Esophagus mucosa (tissue), 1 donor: ENCODE measurements at places on chromosomes 5 and 9.
A peak's percentile ranks its signal among the peaks of the same experiment; 100 is the strongest.

GRCh38 chr9:37370968-37371563 is 51.4 kb upstream of the GRHPR start:
- peak; percentile 53 for ATAC-seq

GRCh38 chr9:138063033-138063432 is 185.5 kb downstream of the CACNA1B start:
- ATAC-seq, result no peak

- ATAC-seq, result no peak
These were observed 74.5 kb downstream of the WNK2 start for GRCh38 chr9:93258419-93258817.

DNA sequence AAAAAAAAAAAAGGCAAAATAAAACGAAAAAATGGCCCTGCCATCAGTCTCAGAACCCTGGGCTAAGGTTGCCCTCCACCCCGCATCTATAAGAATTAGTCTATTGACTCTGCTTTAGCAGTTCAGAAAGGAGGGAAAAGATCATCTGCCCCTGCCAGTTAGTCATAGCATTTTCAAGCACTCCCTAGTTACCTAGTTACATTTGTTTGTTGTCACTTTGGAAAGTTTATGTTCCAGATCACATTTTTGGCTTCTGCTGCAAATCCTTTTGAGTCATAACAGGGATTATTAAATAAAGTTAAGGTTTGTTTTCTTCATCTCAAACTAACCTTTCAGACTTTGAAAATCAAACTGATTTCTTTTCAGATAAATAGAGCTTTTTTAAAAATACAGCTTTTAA is 52.1 kb downstream of the AQP7 start:
- peak; percentile 73 for ATAC-seq

DNA sequence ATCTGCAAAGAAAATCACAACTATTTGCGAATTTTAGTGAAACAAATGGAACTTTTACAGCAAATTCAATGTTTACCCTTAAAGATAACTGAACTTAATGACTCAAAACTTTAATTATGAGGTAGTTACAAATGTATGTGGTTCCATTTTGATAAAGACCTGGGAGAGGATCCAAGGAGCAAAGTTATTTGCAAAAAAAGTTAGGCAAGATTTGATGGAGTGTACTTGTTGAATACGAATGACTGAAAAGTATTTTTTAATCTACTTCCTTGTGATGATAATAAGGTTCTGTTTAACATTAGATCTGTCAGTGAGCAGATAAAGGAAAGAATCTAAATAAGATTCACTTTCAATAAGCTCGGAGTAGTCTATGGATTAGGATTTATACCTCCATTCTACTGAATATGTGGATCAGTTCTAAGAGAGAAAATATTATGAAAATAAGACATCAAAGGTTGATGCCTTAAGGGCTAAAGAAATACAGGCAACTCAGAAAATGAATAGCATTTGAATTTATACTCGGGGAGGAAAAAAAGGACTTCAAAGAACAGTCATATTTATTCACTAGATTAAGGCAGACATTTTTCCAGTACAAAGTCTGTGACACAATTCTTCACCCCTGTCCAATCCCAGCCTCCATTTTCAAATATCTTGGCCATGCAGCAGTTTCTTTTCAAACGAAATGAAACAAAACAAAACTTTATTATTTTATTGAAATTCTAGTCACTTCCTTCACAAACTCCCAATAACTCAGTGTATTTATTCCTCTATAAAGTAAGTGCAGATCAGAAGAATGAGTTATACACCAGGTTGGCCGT is 199.8 kb downstream of the PDE4D start:
- ATAC-seq, result no peak

DNA sequence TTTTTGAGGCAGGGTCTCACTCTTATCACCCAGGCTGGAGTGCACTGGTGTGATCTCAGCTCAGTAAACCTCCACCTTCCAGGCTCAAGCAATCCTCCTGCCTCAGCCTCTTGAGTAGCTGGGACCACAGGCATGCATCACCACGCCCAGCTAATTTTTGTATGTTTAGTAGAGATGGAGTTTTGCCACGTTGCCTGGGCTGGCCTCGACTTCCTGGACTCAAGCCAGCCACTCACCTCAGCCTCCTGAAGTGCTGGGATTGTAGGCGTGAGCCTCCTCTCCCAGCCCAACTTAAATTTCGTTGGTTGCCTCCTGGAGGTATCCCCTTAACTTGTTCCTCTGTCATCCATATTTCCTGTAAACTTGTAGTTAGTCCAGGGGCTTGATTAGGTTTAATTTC is 47.2 kb downstream of the RAB24 start:
- no peak for ATAC-seq

DNA sequence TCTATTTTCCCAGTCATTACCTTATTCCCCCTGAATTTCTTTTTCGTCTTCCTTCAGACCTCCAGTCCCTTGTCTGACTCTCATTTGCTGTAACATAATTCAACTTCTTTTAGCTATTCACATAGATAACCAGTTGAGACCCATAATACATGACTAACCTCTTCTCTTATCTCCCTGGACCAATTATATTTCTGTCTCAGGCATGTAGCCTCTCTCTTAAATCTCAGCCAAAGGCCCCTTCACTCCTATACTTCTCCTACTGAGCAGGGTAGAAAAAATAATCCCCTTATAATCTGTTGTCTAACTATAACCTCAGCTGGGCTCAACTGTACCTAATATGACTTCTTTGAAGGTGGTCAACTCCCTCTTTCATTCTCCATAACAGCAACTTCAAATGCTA is 20.9 kb downstream of the RANBP6 start:
- no peak for ATAC-seq

DNA sequence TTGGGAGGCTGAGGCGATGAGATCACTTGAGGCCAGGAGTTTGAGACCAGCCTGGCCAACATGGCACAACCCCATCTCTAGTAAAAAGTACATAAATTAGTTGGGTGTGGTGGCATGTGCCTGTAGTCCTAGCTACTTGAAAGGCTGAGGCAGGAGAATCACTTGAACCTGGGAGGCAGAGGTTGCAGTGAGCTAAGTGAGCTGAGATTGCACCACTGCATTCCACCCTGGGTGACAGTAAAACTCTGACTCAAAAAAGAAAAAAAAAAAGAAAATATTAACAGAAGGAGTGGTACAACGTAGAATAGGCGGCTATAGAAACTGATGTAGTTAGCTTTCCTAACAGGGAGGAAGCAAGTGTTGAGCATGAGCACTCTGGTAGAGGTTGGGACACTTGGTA is 59.9 kb downstream of the PBX3 start:
- ATAC-seq, result no peak

DNA sequence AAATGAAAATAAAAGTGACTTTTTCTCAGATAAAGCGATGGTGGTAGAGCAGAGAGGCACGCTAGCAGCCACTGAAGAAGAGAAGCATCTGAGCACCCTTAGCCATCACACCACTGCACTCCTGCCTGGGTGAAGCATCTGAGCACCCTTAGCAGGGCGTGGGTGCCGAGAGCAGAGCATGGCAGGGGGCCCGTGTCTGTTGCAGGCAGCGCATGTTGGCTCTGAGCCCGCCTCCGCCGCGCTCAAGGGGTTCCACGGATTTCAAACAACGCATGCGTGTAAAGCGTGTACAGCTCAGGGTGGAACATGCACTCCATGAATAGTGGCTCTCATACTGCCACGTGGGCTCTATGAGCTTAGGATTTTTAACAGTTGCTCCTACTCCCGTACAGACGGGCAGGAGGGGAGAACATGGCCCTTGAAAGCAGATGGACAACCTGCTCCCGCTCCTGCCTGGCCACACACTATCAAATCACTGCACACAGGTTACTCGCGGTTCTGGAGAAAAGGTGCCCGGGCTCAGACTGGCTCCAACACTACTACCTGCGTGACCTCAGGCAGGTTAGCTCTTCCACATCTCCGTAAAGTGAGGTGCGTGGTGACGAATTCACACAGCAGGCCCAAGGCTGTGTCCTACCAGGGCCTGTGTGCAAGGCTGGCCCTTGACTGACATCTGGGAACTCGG is 12.1 kb downstream of the LRRC14B start:
- ATAC-seq, result no peak

GRCh38 chr5:78574731-78575161 is 73.8 kb downstream of the LHFPL2 start:
- ATAC-seq, result peak; percentile 96

DNA sequence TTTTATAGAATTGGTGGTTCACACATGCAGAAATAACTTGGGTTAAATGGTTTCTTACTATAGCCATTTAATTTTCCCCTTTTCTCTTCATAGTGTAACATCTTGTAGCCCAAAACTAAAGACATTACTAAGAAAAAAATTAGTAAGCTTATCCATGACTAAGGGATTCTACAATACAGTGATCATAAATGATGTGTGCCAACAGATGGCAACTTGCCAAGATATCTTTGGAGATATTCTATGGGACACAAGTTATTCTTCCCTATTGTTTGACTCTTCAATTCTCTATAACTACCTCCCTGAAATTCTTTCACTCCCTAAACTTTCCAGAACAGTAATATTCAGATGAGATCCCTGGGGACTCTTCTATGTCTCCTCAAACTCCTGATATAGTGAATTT is 580.6 kb downstream of the PTPRD start:
- no peak for ATAC-seq

- no peak for ATAC-seq
These were observed 11.3 kb upstream of the TMEM141 start for GRCh38 chr9:136779808-136780207.

GRCh38 chr5:102529031-102529430 is 30.2 kb upstream of the SLCO6A1 start:
- no peak for ATAC-seq

- ATAC-seq, result no peak
These were observed 193.8 kb downstream of the SMARCA2 start for GRCh38 chr9:2208991-2209390.
